ENCODE measurements at places on chromosomes 1 and 21.
A peak's percentile ranks its signal among the peaks of the same experiment; 100 is the strongest.

- peak; percentile 46 for DNase-seq
Observed at GRCh38 chr1:115670476-115671175, 28.9 kb downstream of the VANGL1 start.

- no peak for DNase-seq
Observed at GRCh38 chr1:228206582-228207351, 1.1 kb upstream of the OBSCN start.

DNA sequence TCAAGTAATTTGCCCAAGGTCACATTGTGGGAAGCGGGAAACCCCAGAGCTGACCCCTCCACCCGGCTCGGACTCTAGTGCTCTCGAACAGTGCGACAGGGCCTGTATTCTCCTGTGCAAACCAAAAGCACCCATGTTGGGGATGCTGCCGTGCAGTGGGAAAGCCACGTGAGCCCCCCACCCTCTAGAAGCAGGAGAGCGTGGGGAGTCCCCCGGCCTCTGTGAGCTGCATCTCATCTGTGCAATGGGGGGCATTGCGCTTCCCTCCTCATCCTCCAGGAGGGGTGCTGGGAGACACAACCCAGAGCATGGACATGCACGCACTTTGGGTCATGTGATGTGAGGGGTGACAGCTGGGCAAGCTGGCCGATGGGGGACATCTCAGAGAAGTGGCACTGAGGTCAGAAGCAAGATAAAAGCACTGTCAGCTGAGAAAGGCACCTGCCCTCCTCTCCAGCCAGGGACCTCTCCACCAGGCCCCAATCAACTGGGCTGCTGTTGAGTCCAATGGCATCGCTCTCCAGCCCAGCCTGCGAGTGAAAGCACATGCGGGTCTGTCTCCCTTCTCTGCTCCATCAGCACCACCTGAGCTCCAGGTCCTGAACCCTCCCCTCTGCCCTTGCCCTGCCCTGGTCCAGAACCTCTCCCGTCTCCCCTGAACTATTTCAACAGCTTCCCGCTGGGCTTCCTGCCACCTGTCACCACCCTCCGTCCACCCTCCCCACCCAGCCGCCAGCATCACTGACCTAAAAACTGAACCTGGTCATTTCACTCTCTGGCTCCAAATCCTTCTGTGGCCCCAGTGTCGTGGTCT, 76.4 kb upstream of the IFFO2 start:
- no peak for DNase-seq

DNA sequence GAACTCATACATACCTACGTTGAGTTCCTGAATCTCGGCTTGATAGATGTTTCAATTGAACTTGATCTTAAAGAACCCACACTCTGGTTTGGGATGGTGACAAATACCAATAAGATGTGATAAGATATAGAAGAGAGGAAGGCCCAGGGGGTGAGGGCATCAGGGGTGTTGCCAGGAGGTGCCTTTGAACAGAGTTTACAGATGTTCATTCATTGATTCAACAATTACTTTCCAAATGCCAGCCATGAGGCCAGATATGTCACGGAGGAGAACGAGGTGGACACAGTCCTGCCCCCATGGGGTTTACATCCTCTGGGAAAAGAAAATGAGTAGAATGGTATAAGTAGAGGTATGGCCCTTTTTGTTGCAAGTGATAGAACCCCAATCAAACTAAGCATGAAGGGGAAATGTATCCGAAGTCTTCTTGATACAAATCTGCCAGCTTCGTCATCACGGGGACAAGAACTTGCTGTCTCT, 659 bp downstream of the LRRC71 start:
- no peak for DNase-seq

DNA sequence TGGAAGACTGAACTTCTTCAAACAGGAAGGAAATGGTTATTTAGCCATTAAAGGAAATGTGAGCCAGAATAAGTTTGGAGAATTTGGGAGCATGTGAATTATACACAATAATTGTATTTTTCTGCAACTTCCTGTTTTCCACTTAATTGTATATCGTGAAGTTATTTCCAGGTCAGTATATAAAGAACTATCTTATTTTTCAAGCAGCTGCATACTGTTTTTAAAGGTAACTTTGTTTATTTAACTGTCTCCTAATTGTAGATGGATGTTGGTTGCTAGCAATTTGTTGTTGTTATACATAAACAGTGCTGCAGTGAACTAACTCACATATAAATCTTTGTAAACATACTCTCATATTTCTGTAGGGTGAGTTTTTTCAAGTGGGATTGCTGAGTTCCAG, 180.3 kb downstream of the HLX start:
- no peak for DNase-seq

- no peak for DNase-seq
Observed at GRCh38 chr1:50522691-50523342, 99.6 kb upstream of the DMRTA2 start.

DNA sequence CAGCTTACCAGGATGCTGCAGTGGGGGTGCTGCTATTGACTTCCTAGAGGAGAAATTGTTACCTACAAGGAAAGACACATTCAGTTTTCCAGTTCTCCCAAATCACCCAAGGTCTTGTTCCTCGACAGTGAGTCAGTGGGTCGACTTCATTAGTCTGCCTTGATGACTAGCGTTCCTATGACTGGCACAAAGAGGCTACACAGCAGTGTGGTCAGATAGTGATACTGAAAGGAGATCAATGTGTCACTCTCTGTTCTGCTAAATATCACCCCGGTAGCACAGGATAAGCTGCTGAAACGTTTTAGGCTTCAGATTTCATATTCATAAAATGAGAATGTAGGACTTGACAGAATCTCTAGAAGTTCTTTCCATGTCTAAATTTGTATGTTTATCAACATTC, 357.4 kb downstream of the LMX1A start:
- no peak for DNase-seq

DNA sequence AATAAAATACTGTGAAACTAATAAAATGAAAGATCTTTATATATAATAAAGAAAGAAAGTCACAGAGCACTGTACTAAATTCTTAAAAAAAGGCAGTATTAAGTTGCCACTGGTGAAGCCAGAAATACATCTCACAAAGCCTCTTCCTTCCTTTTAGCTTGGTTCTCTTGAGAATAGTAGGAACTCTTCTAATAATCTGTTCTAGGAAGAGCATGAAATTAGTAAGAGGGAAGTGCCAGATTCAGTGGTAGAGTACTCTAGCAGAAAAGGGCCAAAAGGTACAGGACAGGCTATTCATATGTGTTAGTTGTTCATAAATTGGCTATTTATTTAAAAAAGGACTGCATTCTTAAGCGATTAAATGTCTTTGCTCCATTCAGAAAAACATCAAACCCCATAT, 33.7 kb downstream of the CTTNBP2NL start:
- DNase-seq, result peak; percentile 43

GRCh38 chr21:45417256-45417950, 12.4 kb downstream of the COL18A1 start:
- no peak for DNase-seq

DNA sequence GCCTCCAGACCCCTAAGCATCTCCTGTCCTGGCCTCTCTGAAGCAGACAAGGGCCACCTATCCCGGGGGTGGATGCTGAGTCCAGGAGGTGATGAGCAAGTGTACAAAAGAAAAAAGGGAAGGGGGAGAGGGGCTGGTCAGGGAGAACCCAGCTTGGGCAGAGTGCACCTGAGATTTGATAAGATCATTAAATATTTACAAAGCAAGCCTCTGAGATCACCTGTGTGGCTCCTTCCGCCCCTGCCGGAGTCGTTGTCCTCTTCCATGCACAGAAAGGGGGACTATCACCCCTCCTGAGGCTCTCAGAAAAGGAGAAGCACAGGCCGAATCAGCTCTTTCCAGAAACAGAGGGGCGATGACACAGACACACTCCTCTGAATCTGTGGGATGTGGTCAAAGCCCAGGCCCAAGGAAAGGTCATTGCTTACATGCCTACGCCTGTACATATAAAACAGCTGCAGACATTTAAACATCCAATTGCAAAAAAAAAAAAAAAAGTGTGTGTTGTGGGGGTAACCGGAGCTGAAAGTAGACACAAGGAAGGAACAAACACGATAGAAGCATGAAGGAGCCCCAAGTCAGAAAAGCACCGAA, 30.9 kb downstream of the PRSS38 start:
- no peak for DNase-seq

- peak; percentile 35 for DNase-seq
Observed at GRCh38 chr1:197140121-197140520, 6.3 kb downstream of the ASPM start.

GRCh38 chr1:23980728-23981070, 572 bp upstream of the SRSF10 start:
- DNase-seq, result no peak

GRCh38 chr1:116262995-116263385, 110.1 kb upstream of the ATP1A1 start:
- no peak for DNase-seq

- DNase-seq, result no peak
Observed at GRCh38 chr1:1669468-1670440, 10.9 kb upstream of the CDK11B start.

- DNase-seq, result peak; percentile 21
Observed at GRCh38 chr1:9822897-9823692, 670 bp downstream of the CLSTN1 start.

DNA sequence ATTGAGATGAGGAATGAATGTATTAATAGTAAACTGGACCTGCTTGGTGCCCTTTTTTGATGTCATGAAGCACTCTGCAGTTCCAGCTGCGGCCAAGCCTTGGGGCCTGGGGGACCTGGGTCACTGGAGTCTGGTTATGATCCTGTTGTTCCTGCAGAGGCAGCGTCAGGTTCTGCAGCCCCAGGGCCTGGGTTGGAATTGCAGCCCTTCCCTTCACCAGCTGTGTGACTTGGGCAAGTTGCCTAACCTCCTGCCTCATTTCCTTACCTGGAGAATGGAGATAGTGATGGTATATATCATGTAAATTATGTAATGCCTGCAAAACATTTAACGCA, 9.1 kb upstream of the ATP5PO start:
- DNase-seq, result no peak

- DNase-seq, result peak; percentile 95
Observed at GRCh38 chr1:155128755-155129473, 1.2 kb downstream of the EFNA1 start.

DNA sequence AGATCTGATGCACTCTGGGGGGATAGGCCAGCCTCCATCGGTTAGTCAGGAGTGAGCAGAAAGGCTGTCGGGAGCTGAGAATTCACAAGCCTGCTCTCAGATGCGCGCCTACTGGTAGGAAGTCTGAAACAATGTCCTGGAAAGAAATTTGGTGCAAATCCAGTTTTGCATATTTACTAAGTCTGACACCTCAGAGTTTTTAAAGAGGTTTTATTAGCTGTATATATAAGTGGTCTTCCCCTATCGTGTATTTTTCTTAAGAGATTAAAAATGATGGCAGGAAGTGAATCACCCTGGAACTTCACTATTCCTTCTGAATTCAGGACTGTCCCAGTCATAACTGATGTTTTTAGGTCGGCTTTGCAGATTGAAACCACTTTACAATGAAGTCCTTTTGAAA, 99.8 kb upstream of the C1orf105 start:
- peak; percentile 77 for DNase-seq

DNA sequence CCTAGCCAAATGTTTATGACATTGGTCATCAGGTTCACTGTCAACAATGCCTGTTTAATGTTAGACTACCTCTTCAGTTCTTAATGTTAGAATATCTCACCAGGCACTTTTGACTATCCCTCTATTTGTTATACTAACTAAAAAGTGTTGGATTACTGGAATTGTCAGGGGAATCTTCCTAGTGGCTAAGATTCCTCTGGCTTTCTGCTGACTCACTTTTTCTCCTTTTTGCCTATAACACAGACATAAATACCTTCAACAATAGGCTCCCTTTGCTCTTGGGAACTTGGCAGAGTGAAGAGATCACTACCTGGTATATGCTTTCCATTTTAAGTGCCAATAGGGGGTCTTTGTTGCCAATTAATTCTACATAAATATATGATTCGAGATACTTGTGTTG, 68.5 kb downstream of the TMEM200B start:
- DNase-seq, result no peak

- DNase-seq, result no peak
Observed at GRCh38 chr1:5779608-5780323, 212.5 kb downstream of the NPHP4 start.

DNA sequence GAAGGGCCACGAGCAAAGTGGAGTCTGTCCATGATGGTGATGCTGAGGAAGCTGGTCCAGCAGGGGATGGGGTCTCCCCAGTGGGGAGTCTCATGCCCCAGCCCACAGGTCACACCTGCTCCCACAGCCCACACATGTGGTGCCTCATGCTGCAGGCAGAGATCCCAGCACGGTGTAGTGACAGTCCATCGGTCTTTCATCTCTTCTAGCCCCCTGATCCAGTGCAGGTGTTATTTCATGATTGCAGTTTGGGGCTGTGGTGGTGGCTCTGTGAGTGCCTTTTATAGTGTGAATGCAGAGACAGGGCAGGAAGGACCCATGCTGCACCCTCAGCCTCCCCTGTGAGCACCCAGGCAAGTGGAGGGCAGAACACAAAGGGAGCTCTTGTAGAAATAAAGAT, 45.0 kb downstream of the UBASH3A start:
- no peak for DNase-seq

GRCh38 chr1:30368651-30369240, 354.6 kb downstream of the MATN1 start:
- no peak for DNase-seq

- no peak for DNase-seq
Observed at GRCh38 chr1:226353698-226354525, 44.9 kb upstream of the LIN9 start.

DNA sequence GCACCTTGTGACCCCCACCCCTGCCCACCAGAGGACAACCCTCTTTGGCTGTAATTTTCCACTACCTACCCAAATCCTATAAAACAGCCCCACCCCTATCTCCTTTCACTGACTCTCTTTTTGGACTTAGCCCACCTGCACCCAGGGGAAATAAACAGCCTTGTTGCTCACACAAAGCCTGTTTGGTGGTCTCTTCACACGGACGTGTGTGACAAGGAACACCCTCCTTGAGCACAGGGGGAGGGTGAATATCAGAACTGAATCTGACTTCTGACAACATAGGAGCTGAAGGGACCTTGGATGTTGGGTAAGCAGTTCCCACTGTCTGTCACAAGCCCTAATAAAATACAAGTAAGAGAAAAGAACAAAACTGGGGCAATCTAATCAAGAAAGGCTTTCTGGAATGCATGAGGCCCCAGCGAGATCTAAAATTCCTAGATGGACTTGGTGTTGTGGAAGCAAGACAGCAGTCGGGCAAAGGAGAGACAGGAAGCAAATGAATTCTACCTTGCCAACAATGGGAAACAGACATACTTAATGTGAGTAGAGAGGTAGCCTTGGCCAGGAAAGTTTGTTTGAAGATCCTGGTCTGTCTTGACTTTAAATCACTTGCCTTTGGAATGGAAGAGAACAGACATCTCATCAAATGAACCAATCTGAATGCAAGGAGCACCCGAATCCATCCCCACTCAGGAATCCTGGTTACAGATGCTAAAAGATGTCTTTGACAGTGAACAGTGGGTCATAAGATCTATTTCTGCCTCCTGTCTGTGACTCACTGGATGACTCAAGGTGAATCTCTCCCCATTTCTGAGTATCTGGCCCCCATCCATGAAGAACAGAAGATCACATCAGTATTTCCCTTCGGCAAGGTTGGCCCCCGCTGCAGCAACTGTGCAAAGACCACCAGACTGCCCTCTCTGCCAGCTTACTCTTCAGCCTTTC, 53.3 kb downstream of the OLFML3 start:
- DNase-seq, result no peak

- DNase-seq, result no peak
Observed at GRCh38 chr1:31515056-31515775, 61.1 kb upstream of the TINAGL1 start.

Data from endothelial cell of umbilical vein (primary cell).